ENCODE measurements at places on chromosomes 5 and 9.

GRCh38 chr5:72558046-72558336, 50.8 kb upstream of the ZNF366 start:
- no peak for DNase-seq

GRCh38 chr9:132795511-132796303, 82.4 kb downstream of the AK8 start:
- no peak for DNase-seq

- no peak for DNase-seq
Observed at GRCh38 chr5:91256142-91256524, 127.0 kb downstream of the ARRDC3 start.

GRCh38 chr5:64874753-64875152, 106.0 kb downstream of the CWC27 start:
- no peak for DNase-seq

DNA sequence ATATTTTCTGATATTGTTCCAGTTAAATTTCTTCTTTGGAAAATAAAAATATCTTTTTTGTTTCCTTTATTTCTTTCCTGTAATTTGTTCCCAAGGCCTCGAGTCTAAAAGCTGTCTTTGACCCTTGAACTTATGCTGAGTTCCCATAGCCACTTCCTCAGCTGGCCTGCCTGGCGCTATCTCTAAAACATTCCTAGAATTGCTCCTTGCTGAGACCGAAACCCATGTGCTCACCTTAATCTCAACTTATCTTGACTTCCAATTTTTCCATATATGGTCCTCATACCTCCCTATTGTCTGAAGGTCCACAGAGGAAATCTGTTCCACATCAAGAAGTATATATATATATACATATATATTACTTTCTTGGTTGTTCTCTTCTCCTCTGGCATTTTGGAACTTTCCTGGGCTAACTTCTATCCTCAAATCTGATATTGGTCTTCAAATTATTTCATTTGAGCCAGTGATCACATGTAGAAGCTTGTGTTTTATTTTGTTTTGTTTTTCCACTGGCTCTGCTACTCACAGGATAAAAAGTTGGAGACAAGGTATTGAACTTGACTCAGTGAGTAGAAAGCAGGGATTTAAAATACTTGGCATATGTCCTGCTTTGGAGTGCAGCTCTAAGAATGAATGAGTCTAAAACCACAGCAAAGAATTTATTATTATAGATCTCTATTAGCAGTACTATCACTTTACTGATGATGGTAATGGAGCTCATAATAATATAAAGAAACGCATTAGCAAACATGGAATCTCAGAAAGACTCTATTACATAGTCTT, 45.2 kb downstream of the ENC1 start:
- no peak for DNase-seq

GRCh38 chr5:125409234-125409860, 662.9 kb upstream of the ZNF608 start:
- no peak for DNase-seq

- no peak for DNase-seq
Observed at GRCh38 chr5:160702934-160703333, 149.1 kb downstream of the ATP10B start.

DNA sequence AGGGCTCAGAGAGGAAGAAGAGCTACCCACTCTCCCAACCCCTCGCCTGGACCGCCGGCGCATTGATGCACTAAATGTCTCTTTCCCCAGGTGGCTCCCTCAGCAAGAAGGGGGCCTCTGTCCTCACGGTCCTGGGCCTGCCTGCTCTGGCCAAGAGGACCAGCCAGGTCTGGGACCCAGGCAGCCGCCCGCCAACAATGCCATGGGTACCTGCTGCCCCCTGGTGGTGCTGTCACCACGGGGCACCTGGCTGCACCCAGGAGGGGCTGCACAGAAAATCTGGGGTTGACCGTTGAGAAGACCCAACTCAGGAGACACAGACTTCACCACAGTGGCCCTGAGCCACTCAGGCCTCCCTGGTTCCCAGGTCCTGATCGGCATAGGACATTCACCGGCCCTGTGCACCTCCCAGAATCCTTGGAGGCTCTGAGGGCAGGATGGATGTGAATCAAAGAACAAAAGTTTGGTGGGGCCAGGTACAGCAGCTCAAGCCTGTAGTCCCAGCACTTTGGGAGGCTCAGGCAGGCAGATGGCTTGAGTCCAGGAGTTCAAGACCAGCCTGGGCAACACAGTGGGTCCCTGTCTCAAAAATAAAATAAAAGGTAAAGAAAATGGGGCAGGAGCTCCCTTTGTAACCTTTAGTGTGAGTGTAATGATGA, 2.4 kb upstream of the VAV2 start:
- DNase-seq = peak; percentile 47

DNA sequence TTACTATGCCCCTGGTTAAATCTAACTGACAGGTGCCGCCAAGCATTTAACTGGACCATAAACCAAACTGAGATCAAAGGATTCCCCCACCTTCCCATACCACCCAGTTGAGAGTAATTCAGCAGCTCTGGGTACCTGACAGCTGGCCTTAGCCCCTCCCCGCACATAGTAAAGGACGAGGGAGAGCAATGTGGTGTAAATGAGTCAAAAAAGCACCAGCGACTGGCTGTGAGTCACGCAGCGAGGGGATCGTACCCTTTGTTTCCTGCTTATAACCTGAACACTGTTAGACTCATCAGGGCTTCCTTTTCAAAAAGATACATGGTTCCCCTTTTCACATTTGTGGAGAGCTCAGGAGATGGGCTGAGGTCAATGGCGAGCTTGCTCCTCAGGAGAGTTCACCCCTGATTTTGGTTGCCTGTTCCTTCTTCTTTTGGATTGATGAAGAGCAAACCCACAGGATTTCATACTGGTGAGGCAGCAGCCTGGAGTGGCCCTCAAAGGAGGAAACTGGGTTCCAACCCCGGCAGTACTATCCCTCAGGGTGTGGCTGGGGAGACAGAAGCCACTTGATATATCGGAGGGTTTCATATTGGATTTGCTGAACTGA, 71.5 kb downstream of the ANKRD33B start:
- no peak for DNase-seq

DNA sequence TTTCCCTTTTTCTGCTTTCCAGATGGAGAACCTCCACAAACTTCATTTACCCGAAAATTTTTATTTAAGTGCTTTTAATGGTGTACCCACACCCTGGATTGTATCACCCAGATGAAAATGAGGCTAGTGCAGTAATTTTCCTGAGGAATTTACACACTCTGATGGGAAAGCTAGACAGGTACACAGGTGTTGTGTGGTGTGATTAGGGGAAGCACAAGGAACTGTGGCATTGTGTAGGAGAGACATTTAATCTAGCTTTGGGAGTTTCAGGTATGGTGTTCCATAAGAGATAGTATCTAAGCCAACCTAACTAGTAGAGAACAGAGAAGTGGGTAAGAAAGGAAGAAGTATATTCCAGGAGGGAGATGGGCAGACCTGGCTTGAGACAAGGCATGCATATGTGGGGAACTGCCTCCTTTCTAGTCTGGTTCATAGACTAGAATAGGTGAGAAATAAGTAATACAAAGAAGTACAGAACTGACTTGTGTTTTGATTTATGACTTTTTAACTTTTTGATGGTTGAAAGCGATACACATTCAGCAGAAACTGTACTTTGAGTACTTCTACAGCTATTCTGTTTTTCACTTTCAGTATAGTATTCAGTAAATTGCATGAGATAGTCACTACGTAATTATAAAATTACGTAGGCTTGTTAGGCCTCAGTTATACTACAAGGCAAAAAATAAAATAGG, 22.9 kb upstream of the ROPN1L start:
- DNase-seq = no peak

DNA sequence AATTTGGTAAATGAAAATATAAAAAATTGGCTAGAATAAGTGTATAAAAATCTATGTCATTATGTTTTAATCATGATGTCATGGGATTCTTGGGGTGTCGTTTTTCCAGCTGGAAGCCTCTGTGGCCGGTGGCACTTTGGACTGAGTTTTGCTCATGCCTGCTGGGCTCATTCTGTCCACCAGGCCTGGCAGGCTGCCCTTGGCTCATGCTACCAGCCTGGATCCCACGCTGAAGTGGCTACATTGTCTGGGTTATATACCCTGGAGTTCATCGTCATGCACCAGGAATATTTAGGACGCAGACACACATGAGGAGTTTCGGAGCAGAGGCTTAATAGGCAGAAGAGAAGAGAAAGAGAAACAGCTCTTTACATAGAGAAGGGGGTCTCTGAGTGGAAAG, 1913.7 kb upstream of the WWC1 start:
- no peak for DNase-seq

DNA sequence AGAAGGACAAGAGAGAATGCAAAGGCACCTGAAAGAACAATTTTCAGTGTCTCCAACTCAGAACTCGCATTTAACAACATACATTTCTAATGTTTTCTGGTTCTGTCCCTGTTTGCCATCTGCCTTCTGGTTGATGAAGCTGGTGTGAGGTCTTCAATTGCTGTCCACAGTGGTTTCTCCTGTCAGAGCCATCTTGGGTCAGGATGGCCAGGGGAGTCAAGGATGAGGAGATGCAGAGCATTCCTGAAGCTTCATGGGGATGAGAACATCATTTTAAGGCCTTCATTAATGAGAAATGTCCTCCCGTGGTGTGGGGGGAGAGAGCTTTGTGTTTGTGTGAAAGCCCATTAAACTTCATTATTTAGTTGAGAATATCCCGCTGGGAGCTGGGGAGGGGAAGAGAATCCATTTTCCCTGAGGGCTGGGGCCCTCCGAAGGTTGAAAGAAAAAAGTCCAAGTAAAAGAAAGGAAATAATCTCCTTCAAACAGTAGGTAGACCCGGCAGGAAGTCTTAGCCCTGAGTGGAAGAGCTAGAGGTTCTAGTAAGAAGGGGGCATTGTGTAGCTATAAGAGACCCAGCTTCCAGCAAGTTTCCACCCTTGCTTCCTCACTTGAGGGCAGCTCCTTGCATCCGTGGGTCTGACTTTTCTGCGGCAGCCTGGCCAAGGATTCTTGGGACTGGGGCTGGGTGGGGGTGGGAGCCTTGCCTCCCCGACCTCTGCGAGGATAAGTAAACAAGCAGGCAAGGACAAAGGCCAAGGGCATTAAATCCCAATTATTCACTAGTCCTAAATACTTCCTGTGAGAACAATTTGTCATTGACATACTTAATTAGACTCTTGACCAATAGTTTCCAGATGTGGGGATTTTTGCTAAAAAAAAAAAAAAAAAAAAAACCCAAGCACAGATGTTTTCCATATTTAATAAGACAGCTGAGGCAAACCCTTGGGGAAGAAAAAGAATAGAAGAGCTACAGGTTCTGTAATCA, 119.2 kb downstream of the MSX2 start:
- DNase-seq = no peak

DNA sequence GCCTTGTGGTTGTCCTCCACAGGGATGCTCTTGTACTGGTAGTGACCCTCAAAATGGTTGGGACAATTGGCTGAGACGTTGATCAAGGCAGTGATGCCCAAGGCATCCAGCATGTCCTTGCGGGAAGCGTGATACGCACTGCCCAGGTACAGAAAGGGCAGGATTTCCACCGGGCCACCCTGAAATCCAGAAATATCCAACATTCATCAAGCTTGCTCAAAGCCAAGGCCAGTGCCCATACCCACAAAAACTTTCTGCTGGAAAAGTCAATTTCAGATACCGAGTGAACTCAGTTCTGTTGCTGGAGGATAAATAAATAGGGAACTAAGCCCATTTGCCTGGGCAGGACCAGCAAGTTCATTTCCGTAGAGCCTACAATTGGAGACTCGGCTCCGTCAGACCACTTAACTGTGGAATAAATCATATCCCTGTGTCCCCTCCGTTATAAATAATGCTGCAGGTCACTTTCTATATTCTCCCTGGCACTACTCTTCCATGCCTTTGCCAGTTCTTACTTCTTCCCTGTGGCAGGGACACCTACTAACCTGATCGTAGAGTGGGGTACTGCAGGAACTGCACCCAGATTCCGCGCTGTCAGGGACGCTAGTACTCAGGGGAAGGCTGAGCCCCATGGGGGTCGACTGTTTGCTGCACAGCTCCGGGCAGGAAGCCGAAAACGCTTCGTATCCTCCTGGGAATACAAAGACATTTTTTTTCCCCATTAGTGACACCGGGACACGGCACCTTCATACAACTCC, 1.2 kb downstream of the DUSP1 start:
- no peak for DNase-seq

DNA sequence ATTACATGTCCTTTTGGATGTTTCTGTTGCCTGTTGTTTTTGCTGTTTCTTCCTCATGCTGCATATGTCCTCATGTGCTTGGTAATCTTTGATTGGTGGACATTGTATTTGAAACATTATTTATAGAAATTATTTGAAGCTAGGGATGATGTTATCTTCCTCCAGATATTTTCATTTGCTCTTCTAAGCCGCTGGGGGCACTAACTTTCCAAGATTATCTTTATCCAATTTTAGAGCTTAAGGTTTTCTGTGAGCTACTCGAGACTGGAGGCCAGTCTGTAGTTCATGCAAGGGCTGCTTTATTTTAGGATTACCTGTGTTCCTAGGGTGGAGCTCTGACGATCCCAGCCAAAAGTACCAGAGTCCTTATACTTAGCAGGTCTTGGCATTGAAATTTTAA, 40.9 kb downstream of the STX17 start:
- DNase-seq = no peak

- no peak for DNase-seq
Observed at GRCh38 chr5:147404706-147405105, 105.2 kb downstream of the DPYSL3 start.

DNA sequence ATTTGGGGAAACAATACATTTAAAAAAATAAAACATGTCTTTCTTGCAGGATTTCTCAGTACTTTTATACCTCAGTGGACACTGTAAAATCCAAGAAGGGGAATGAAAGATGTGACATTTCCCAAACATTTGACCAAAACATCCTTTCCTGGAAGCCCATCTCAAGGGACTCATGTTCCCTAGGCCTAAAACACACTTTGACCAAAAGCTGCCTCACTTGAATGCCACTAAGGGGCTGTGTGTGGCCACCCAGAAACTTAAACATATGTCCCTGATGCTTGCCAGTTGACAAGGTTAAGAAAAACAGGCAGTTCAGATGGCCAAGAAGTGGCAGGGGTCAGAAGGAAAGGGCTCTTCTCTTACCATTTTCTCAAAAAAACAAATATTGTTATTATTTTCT, 73.6 kb downstream of the EPB41L4B start:
- DNase-seq = no peak

DNA sequence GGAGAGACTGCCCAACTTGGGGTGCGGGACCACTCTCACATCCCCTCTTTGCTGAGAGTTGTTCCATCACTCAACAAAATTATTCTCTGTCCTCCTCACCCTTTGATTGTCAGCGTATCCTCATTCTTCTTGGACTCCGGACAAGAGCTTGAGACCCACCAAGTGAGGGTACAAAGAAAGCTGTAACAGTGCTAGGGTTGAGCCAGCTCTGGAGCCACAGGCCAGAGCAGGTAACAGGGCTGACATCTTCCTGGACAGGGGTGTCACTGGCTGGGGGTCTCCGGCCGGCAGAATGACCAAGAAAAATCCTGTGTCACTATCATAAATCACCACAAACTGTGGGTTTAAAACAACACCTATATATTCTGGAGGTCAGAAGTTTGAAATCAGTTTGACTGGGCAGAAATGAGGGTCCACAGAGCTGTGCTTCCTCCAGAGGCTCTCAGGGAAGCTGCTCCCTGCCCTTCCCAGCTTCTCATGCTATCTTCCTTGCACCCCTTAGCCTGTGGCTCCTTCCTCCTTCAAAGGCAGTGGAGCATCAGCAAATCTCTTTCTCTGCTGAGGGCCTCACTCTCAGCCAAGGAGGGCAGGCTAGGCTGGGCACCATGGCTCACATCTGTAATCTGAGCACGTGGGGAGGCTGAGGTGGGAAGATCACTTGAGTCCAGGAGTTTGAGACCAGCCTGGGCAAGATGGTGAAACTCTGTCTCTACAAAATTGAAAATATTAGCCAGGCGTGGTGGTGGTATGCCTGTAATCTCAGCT, 4.1 kb upstream of the BBLN start:
- DNase-seq = no peak

GRCh38 chr9:13865869-13866268, 448.1 kb downstream of the NFIB start:
- no peak for DNase-seq

- no peak for DNase-seq
Observed at GRCh38 chr9:127917603-127918002, 762 bp upstream of the ST6GALNAC4 start.
